Right cardiac atrium (tissue), 5 donors: ENCODE measurements at places on chromosomes 5 and 9. TPM values are rescaled to one million over a fixed set of nuclear protein-coding genes. Genes with fewer than 3 reads are reported as not detected.

DNA sequence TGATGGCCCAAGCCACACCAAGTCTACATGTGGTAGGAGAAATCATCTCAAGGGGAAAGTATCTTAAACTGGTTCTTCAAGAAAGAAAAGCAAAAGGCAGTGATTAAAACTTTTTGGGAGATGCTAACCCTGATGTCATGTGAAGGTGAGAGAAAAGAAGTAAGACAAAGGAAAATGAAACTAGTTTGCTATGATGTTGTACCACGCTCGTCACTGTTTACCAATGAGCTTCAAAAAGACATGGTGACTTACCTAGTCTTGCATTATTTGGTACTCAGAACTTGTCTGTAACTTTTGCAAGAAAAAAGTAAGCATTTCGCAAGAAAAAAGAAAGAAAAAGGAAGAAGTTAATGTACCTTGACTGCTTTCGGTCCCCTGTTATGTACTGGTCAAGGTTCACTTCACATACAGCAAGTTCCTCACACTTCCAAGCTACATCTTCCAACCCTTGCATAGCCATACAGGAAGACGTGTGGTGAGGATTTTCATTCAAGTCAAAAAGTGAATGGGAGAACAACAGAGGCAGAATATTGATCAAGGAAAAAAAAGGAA, 739.3 kb downstream of the NR2F1-AS1 start:
- DNase-seq, result no peak

- DNase-seq, result no peak
These were observed 289.5 kb upstream of the IRX2 start for GRCh38 chr5:3041001-3041400.

DNA sequence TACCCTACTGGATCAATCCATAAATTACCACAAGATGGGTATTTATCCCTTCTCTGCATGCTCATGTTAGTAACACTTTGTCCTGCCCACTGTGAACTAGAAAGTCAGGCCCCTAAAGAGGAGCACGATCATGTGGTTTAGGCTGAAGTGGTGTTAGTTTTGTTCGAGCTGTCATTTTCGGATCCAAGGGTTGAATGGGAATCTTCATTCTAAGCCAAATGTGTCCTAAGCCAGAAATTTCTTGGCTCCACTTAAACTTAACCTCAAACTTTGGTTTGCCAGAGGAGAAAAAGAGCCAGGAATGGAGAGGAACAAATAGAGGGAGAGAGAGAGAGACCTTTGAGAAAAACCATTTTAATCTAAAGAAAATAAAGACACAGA, 837.7 kb upstream of the ZNF608 start:
- DNase-seq, result no peak

GRCh38 chr9:19473605-19474004, 64.8 kb downstream of the ACER2 start:
- no peak for DNase-seq

- no peak for DNase-seq
These were observed 109.0 kb upstream of the DAB2 start for GRCh38 chr5:39533749-39534148.

DNA sequence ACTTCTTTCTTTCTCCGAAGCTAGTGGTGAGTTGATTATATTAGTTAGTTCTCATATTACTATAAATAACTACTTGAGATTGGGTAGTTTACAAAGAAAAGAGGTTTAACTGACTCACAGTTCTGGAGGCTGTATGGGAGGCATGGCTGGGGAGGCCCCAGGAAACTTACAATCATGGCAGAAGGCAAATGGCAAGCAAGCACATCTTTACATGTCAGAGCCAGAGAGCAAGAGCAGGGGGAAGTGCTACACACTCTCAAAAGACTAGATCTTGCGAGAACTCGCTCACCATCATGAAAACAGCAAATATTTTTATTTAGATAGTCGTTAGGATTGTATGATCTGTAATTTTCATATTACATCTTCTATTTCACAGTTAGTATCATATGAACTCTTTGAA, 711.2 kb downstream of the PTPRD start:
- no peak for DNase-seq

DNA sequence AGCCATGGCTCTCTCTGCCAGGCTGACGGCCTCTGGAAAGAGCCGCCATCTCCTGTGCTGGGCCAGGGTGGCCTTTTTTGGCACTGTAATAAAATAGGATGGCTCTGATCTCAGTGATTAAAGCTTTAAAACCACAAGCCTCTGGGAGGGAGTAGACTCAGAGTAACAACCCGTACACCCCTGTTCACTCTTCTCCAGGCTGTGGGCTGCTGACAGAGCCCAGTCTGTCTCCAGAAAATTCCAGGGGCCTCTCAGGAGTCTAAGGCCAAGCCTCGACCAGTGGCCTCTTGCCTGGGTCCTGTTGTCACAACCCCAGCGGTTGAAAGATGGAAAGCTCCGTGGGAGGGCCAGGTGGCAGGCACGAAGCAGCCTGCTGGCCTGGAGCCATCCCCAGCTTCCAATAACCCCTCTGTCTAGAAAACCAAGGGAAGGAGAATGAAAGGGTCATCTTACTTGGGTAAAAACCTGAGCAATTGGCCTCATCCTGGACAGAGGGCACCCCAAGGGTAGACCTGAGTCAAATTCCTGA, 286.7 kb upstream of the ZNF462 start:
- peak; percentile 22 for DNase-seq

GRCh38 chr9:112970939-112971338, 41.1 kb downstream of the ZNF883 start:
- DNase-seq, result no peak

GRCh38 chr5:83001796-83002381, 75.3 kb downstream of the TMEM167A start:
- DNase-seq, result no peak

- DNase-seq, result peak; percentile 92
These were observed 46.2 kb upstream of the PWWP2A start for GRCh38 chr5:160165137-160166068.

GRCh38 chr9:19113964-19114679, 11.4 kb upstream of the HAUS6 start:
- no peak for DNase-seq

PCDHGB1 gene
- total RNA-seq, result 3.3 TPM

WNT8A gene
- total RNA-seq, result not detected

SLC6A7 gene
- total RNA-seq, result not detected

KCNMB1 gene
- total RNA-seq, result 2.8 TPM

BTNL3 gene
- total RNA-seq, result not detected

MARVELD2 gene
- 1.5 TPM for total RNA-seq

PCDHAC2 gene
- total RNA-seq, result 0.44 TPM
